ENCODE measurements at places on chromosomes 1 and 21.

GRCh38 chr1:240909701-240910457 is 297.9 kb upstream of the GREM2 start:
- peak; percentile 64 for ATAC-seq

- peak; percentile 40 for ATAC-seq
Measured at GRCh38 chr1:228842094-228842775, 107.0 kb downstream of the RHOU start.

DNA sequence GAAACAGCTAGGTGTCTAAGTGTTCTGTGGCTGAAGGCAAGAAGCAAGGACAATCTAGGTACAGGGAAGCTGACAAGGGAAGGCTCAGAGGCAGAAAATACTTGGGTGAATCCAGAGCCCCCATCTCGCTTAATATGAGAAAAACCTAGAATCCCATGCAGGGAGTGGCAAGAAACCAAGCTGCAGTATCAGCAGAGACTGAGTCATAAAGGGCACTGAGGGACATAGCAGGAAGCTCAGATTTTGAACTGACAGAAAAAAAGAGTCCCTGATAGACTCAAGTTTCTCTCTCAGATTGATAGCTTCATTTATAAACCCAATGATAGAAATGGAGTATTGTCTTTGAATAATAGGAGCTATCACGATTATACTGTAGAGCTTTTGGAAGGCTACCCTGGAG is 77.3 kb upstream of the KCNJ15 start:
- ATAC-seq = no peak

DNA sequence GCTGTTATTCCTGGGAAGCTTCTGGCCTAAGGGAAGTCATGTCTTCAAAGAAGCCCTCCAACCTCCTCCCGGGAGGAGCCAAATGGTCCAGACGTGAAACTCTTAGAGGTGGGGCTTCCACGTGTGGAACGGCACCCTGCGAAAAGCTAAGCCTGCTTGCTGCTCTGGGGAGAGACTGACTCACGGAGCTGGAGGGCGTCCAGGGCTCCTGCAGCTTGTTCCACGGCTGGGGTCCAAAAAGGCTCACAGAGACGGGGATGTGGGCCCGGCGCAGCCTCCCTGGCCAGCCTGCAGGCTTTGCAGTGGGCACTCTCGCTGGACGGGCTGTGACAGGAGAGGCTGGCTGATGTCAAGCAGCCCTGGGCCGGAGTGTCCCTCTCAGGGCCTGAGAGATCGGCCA is 105.1 kb downstream of the COLGALT2 start:
- no peak for ATAC-seq

- ATAC-seq = no peak
Measured at GRCh38 chr1:207268753-207269511, 52.5 kb upstream of the CD55 start.

GRCh38 chr1:220203816-220204215 is 68.4 kb downstream of the RAB3GAP2 start:
- ATAC-seq = no peak

- peak; percentile 53 for ATAC-seq
Measured at GRCh38 chr1:2003541-2004131, at the start of gene CFAP74. Gene CFAP74, minus strand, starts transcription at chr1:2003786. Its CDS starts 12,830 bp downstream, at chr1:1990956.

DNA sequence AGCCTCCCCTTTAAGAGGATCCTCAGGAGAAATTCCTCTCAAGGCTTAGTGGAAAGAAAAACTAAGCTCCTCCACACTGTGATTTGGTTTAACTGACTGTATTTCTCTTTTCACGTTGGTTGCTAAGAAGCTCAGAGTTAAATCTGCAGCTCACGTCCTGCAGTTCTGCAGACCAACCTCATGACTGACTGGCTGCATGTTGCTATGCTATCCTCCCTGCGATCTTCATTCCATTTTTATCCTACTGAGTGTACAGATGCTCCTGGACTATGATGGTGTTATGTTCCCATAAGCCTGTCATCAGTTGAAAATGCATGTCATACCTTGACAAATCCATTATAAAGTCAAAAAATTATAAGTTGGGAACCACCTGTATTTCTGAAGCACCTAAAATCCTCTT is 34.6 kb downstream of the FAM163A start:
- ATAC-seq = no peak

- ATAC-seq = no peak
Measured at GRCh38 chr1:85320371-85321131, 44.1 kb upstream of the BCL10 start.

- no peak for ATAC-seq
Measured at GRCh38 chr21:34105947-34106541, 32.7 kb downstream of the MRPS6 start.

- ATAC-seq = peak; percentile 44
Measured at GRCh38 chr1:39098546-39099250, 72.5 kb downstream of the NDUFS5 start.

- no peak for ATAC-seq
Measured at GRCh38 chr1:161678500-161678899, 15.6 kb downstream of the FCGR2B start.

- ATAC-seq = no peak
Measured at GRCh38 chr1:54465351-54465811, 59.2 kb upstream of the SSBP3 start.

- ATAC-seq = no peak
Measured at GRCh38 chr1:25504706-25505595, 38.5 kb upstream of the LDLRAP1 start.

DNA sequence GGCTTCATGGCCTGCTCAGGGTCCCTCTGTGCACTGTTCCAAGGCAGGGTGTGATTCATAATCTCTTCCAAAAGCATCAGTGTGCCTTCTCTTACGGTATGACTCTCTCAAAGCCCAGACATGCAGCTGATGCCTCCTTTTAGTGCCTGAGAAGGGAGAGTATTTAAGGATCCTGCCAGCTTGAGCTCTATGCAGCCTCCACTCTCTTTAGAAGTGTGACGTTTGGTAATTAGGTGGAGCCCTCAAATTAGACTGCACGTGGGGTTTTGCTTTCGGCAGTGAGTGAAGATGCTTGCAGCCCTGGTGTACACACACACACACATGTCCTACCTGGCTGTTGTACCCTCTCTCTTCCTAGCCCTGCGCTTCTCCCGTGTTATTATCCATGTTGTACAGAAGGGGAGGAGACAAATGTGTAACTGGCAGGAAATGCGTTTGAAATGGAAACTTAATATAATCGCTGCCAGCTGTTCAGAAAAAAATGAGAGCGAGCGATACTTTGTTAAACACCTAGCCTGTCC is 2.6 kb upstream of the C1orf174 start:
- no peak for ATAC-seq

GRCh38 chr1:26067432-26067911 is at the start of gene TRIM63:
Gene TRIM63, minus strand, starts transcription at chr1:26067630. Its CDS starts 136 bp downstream, at chr1:26067494.
- no peak for ATAC-seq

DNA sequence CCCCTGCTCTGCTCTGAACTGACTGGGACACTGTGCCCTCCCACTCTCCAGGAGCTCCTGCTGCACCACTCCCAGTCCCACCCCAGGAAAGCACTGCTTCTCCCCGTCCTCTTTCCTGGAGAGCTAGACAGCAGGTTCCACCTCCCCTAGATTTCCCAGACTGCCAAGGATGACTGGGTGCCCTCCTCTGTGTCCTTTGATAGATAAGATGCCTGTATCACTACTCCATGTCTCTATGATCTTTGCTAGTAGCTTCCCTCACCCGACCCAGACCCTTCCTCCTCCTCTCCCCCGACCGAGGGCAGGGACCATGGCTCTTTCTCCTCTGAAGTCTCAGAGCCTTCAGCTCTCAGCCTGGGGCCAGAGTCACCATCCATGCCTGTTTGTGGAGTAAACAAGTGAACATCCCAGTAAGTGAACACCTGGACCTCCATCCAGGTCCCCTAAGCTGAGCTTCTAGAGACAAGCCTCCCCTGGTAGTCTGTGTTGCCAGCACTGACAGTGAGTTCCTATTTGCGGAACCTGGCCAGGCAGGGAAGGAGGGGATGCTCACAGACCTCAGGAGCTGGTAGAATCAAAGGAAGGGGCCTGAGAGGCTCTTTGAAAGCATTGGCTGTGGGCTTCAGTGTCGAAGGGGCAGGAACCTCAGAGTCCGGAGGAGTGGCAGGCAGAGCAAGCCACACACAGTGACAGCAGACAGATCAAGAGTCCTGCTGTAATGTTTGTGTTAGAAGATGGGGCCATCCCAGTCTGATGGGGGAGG is 104.0 kb downstream of the PAX7 start:
- no peak for ATAC-seq

GRCh38 chr21:46157396-46157986 is 2.1 kb upstream of the FTCD start:
- no peak for ATAC-seq

DNA sequence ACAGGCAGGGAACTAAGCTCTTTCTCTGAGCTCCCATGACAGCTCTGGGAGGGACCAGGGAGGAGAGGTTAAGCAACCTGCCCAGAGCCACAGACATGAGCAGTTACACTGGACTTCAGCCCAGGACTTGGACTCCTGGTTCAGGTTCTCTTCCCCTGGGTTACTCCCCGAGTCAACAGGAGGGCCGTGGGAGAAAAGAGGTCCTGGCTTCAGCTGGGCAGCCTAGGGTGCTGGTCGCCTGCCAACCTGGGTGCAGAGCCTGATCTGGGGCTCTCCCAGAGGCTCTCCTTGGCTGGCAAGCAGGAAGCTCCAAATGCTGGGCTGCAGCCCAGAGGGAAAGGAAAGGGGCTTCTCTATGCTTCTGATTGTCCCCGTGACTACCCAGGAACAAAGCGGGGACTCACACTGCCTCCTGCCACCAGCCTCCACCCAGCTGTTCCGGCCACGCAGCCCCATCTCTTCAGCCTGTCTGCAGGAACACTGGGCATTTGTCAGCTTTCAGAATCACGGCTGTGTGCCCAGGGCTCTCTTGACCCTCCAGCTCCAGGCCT is 141.8 kb downstream of the HIVEP3 start:
- no peak for ATAC-seq

GRCh38 chr1:178438432-178438831 is 58.3 kb downstream of the CLEC20A start:
- ATAC-seq = no peak

DNA sequence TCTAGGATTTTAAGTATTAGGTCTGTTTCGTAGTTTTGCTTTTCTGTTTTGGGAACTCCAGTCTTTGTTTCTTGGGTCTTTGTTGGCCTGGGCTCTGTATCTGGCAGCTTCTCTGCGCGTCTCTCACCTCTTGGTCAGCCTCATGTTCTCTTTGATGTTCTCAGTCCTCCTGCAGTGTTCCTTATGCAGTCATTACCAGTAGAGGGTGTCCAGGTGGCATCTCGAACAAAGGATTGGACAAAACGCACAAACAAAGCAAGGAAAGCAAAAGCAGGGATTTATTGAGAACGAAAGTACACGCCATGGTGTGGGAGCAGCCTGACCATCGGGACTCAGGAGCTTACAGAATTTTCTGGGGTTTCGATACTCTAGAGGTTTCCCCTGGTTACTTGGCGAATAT is 133.7 kb upstream of the COL6A1 start:
- ATAC-seq = no peak

DNA sequence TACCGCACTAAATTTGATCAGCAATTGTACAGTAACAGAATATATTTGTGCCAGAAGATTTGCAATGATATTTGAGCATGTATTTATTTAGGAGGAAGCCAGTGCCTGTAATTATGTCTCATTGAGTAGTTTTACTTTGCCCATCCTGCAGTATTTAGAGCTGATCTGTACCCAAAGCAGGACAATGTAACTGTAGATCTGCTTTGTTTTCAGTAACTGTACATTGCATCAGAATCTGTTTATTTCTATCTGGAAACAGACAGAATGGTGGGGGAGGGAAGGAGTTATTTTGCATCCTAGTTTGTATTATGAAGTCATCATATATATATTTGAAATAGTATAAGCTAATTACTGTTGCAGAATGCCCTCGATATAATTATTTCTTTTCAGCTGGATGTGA is 36.2 kb upstream of the LRRC8C start:
- no peak for ATAC-seq

DNA sequence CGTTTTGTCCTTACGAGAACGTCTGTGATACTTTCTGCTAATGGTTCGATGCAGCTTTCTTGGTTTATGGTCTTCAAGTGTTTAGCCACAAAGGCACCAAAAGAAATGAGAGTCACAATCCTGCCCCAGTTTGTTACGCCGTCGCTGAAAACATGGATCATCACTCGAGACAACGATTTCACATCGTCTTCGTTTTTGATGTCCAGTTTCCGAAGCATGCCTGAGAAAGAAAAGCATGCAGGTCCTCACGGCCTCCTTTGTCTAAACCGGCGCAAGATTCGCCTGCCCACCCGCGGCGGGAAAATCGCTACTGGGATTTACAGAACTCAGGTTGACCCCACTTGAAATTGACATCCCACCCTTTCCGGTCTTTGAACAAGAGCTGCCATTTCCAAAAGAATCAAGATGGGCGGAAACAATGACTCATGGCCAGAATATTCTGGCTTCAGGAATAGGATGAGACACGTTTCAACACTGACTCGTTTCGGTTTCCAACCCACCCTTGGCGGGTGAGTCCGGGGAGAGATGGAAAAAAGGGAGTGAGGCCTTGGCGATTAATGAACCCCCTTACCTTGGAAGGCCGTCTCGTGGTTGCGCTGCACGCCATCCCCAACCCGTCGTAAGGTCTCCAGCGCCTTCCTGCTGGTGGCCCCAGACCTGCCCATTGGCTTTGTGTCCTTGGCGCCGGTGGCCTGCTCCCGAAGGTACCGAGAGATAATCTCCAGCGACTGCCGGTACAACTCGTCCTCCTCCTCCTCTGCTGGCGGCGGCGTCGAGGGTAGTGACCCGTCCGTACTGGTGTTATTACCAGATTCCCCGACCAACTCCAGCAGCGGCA is 919 bp downstream of the MCL1 start:
- ATAC-seq = peak; percentile 0

DNA sequence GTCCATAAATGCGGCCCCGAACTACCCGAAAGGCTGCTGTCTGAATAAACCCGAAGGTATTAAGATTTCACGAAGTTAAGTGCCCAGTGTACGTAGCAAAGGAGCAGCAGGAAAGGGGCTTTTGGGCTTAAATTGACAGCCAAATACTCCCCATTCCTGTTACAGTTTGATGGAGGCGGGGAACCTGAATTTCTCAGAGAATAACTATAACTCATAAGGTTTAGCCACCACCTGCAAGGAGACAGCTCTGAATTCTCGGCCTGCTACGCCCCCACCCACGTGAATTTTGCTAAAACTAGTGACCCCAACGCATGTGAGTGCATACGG is 5.2 kb downstream of the GFI1 start:
- no peak for ATAC-seq

- ATAC-seq = no peak
Measured at GRCh38 chr1:36098650-36099365, 10.1 kb downstream of the ADPRS start.

- no peak for ATAC-seq
Measured at GRCh38 chr1:58468612-58469011, 77.9 kb downstream of the OMA1 start.

- ATAC-seq = no peak
Measured at GRCh38 chr1:150931773-150932172, 5.6 kb downstream of the SETDB1 start.

- no peak for ATAC-seq
Measured at GRCh38 chr1:172397633-172398032, 22.9 kb upstream of the C1orf105 start.

DNA sequence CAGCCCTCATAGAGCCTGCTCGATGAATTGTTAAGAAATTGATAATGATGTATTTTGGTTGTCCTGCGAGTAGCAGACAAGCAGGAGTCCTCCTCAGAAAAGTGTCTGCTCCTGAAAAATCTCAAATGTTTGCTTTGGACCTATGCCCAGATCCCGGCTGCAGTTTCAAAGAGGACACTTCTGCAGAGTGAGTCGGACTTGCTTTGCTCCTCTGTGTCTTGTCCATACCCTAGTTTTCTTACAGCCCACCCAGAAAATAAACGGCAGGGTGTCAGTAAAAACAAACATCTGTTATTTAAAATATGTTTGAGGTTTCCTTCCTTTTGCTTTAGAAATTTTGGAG is 2.8 kb downstream of the S100A10 start:
- no peak for ATAC-seq

GRCh38 chr1:57013522-57013921 is 47.7 kb upstream of the C8B start:
- no peak for ATAC-seq

- no peak for ATAC-seq
Measured at GRCh38 chr1:85864727-85865126, 156.5 kb upstream of the ZNHIT6 start.

Data from stimulated activated memory B cell treated with anti-CD40 and anti-IgM and Interleukin-4, amounts not matched to agents 10 μg/mL and 1 μg/mL and 100 μg/mL, for 72 hours (primary cell).